ENCODE measurements at places on chromosomes 12 and 14.
A peak's percentile ranks its signal among the peaks of the same experiment; 100 is the strongest.

DNA sequence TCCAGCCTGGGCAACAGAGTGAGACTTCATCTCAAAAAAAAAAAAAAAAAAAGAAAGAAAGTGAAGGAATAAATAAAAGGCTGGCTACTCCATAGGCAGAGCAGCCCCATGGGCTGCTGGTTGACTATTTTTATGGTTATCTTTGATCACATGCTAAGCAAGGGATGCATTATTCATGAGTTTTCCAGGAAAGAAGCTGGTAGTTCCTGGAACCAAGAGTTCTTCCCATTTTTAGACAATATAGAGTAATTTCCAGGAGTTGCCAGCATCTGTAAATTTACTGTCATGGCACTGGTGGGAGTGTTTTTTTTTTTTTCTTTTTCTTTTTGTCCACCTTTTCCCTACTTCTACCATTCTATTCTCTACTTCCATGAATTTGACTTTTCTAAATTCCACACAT lies 24.2 kb downstream of the FGD4 start:
- peaks cover 32% of the 10 kb centered on the region for H3K27me3 ChIP-seq
- H3K4me1 ChIP-seq = no peaks in the 10 kb centered on the region
- H3K36me3 ChIP-seq = no peaks in the 10 kb centered on the region
- no peak for DNase-seq
- no peak overlapping the region for H3K27ac ChIP-seq

GRCh38 chr14:75717729-75718128 lies 56.7 kb downstream of the TTLL5 start:
- H3K27me3 ChIP-seq = no peaks in the 10 kb centered on the region
- DNase-seq = no peak
- H3K4me3 ChIP-seq = no peak overlapping the region
- no peaks in the 10 kb centered on the region for H3K4me1 ChIP-seq
- H3K36me3 ChIP-seq = peaks cover 55% of the 10 kb centered on the region
- H3K27ac ChIP-seq = no peak overlapping the region

DNA sequence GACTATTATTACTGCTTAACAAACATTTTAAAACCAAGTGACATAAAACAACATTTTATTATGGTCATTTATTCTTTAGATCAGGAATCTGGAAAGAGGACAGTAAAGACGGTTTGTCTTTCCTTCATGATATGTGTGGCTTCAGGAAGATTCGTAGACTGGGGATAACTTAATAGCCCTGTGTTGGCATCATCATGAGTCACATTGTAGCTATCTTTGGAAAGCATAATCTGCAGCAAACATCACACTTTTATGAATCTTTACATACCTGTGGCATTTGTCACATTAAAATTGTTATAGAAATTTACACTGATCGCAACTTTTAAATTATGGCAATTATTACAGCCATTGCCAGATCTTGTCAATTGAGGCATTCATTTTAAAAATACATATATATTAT lies 397.1 kb downstream of the NOVA1 start:
- H3K27me3 ChIP-seq = peaks cover 17% of the 10 kb centered on the region
- no peak overlapping the region for H3K27ac ChIP-seq
- no peak overlapping the region for H3K4me3 ChIP-seq
- no peaks in the 10 kb centered on the region for H3K36me3 ChIP-seq
- DNase-seq = no peak

GRCh38 chr12:124259154-124260066 lies 35.5 kb upstream of the RFLNA start:
- no peak overlapping the region for H3K4me3 ChIP-seq
- H3K27ac ChIP-seq = no peak overlapping the region
- no peaks in the 10 kb centered on the region for H3K36me3 ChIP-seq
- no peak for DNase-seq

- no peaks in the 10 kb centered on the region for H3K27me3 ChIP-seq
- peak; percentile 41 for DNase-seq
- peaks cover 9% of the 10 kb centered on the region for H3K4me1 ChIP-seq
- H3K36me3 ChIP-seq = no peaks in the 10 kb centered on the region
- H3K27ac ChIP-seq = no peak overlapping the region
- no peak overlapping the region for H3K4me3 ChIP-seq
Measured at GRCh38 chr12:51421266-51421884, 3.3 kb upstream of the SLC4A8 start.

GRCh38 chr12:111443086-111443485 lies 37.4 kb downstream of the SH2B3 start:
- H3K36me3 ChIP-seq = peaks cover 84% of the 10 kb centered on the region
- peaks cover 87% of the 10 kb centered on the region for H3K4me1 ChIP-seq
- no peak for DNase-seq
- no peak overlapping the region for H3K4me3 ChIP-seq
- peak overlapping the region; percentile 93 for H3K27ac ChIP-seq

- DNase-seq = no peak
- H3K27ac ChIP-seq = no peak overlapping the region
- no peak overlapping the region for H3K4me3 ChIP-seq
- no peaks in the 10 kb centered on the region for H3K27me3 ChIP-seq
Measured at GRCh38 chr14:27668531-27668930, 1070.7 kb upstream of the NOVA1 start.

- no peaks in the 10 kb centered on the region for H3K4me1 ChIP-seq
- H3K4me3 ChIP-seq = no peak overlapping the region
- no peaks in the 10 kb centered on the region for H3K36me3 ChIP-seq
- H3K27me3 ChIP-seq = peaks cover 14% of the 10 kb centered on the region
- no peak for DNase-seq
Measured at GRCh38 chr12:62679608-62680007, 213.0 kb downstream of the MON2 start.

DNA sequence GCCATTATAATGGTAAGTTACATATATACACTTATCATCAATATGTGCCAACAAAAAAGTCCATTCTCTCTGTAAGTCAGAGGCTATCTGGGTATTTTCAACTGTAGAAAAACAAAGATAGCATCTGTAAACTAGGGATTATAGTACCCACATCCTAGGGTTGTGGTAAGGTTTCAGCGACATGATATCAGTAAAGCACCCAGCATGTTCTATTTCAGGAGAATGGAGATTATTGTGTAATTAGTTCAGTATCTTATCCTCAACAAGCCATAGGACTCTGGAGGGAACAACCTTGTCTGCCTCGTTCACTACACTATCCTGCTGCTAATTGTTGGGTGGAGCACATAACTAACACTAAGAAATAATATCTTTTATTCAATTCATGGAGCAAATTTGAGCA lies 19.7 kb upstream of the CKAP4 start:
- no peaks in the 10 kb centered on the region for H3K27me3 ChIP-seq
- DNase-seq = no peak
- H3K4me1 ChIP-seq = peaks cover 10% of the 10 kb centered on the region
- H3K27ac ChIP-seq = no peak overlapping the region
- H3K36me3 ChIP-seq = no peaks in the 10 kb centered on the region

GRCh38 chr12:96256672-96257361 lies 62.6 kb downstream of the ELK3 start:
- peaks cover 51% of the 10 kb centered on the region for H3K36me3 ChIP-seq
- peaks cover 16% of the 10 kb centered on the region for H3K4me1 ChIP-seq
- H3K27ac ChIP-seq = no peak overlapping the region
- DNase-seq = no peak
- no peak overlapping the region for H3K4me3 ChIP-seq
- no peaks in the 10 kb centered on the region for H3K27me3 ChIP-seq

- H3K36me3 ChIP-seq = no peaks in the 10 kb centered on the region
- H3K4me1 ChIP-seq = peaks cover 5% of the 10 kb centered on the region
- no peaks in the 10 kb centered on the region for H3K27me3 ChIP-seq
Measured at GRCh38 chr12:95083938-95084337, 10.5 kb upstream of the NR2C1 start.

DNA sequence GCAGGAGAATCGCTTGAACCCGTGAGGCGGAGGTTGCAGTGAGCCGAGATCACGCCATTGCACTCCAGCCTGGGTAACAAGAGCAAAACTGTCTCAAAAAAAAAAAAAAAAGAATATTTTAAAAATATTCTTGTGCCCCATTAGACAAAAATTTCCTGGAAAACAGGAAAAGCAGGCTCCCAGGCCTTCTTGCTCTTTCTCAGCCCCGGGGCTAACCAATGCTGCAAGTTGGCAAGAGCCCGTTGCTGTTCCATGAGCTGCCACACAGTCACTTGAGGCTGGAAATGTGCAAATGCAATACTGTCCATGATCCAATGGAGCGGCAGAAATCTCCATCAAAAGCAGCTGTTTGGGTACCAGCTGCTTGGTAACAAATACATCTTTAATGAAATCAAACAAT lies 994.7 kb downstream of the VRK1 start:
- H3K4me3 ChIP-seq = no peak overlapping the region
- H3K4me1 ChIP-seq = peaks cover 8% of the 10 kb centered on the region
- H3K36me3 ChIP-seq = no peaks in the 10 kb centered on the region
- DNase-seq = no peak
- H3K27me3 ChIP-seq = no peaks in the 10 kb centered on the region

DNA sequence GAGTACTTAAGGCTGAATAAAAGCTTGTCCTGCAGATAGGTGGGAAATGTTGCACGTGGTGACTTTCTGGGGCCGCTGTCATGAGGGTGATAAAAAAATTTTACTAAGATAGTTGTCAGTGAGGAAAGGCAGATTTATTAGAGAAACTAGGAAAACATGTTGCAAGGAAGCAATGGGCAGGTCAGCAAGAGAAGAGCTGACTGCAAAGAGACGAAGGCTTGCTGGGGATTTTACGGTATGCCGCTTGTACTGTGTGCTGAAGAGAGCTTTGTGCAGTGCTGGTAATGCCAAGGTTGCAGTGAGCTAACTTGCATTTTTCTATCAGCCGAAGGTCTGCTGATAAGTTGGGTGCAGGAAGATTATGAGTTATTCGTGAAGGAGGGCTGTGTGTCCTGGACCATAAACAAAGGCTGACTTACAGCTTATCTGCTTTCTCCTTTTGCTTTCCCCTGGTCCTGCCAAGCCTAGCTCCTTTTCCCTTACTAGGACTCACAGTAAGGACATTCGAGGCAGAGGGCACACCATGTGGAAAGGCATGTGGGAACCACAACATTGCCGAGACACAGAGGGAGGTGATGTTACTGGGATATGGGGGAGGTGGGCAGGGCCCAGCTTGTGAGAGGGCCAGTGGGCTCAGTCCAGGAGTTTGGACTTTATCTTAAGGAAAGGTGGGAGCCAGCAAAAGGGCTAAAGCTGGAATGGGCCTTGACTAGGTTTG lies 7.4 kb upstream of the CCDC88C start:
- DNase-seq = no peak
- H3K27me3 ChIP-seq = no peaks in the 10 kb centered on the region
- no peaks in the 10 kb centered on the region for H3K36me3 ChIP-seq
- peaks cover 17% of the 10 kb centered on the region for H3K4me1 ChIP-seq

GRCh38 chr12:64694130-64695040 lies 64.8 kb downstream of the GNS start:
- peak overlapping the region; percentile 87 for H3K27ac ChIP-seq
- no peaks in the 10 kb centered on the region for H3K27me3 ChIP-seq
- no peak overlapping the region for H3K4me3 ChIP-seq
- peaks cover 70% of the 10 kb centered on the region for H3K36me3 ChIP-seq
- H3K4me1 ChIP-seq = peaks cover 65% of the 10 kb centered on the region
- DNase-seq = no peak

DNA sequence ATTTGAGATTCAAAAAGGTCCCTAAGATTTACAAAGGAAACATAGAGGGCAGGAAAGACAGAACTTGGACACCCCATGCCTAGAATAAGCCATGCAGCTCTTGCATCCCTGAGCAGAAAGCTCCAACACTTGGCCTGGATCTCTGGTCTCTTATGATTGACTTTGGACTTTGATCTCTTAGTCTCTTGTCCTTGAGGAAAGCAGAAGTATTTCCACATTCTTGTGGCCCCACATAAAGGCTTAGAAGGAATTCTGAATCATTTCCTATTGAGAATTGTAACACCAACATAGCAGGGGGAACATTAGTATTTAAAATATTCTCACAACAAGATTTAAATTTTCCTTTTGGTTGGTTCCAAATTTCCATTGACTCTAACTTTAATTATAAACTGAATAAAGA lies 283.7 kb upstream of the PRKD1 start:
- no peak for DNase-seq
- no peak overlapping the region for H3K4me3 ChIP-seq
- H3K36me3 ChIP-seq = no peaks in the 10 kb centered on the region
- H3K4me1 ChIP-seq = no peaks in the 10 kb centered on the region
- no peaks in the 10 kb centered on the region for H3K27me3 ChIP-seq

GRCh38 chr14:93042968-93043940 lies 72.5 kb downstream of the ITPK1 start:
- H3K27me3 ChIP-seq = no peaks in the 10 kb centered on the region
- H3K36me3 ChIP-seq = peaks cover 10% of the 10 kb centered on the region
- H3K27ac ChIP-seq = peak overlapping the region; percentile 66
- H3K4me3 ChIP-seq = no peak overlapping the region

- no peak for DNase-seq
- H3K36me3 ChIP-seq = no peaks in the 10 kb centered on the region
- H3K4me3 ChIP-seq = no peak overlapping the region
Measured at GRCh38 chr14:70018713-70019211, 139.5 kb downstream of the SMOC1 start.

DNA sequence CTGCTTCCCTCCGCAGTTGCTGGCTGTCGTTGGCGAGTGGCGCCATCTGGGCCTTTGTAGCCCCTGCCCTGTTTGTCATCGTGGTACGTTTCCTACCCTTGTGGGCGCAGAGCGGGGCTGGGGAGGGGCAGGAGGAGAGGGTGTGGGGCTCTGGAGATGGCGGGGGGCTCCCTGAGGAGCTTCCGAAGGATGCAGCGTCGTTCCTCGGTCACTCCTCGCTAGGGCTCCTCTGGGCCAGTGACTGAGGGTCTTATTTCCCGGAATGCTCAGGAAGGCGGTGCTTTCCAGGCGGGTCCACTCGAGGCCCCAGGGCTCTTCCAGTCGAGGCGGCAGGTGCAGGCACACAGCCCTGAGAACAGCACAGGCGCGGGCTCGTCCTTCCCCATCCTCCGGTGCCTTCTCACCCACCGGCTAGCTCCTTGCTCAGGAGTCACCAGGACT lies 167.1 kb downstream of the ADGRD1 start:
- no peaks in the 10 kb centered on the region for H3K36me3 ChIP-seq
- no peak overlapping the region for H3K27ac ChIP-seq
- no peaks in the 10 kb centered on the region for H3K4me1 ChIP-seq
- peaks cover 3% of the 10 kb centered on the region for H3K27me3 ChIP-seq

DNA sequence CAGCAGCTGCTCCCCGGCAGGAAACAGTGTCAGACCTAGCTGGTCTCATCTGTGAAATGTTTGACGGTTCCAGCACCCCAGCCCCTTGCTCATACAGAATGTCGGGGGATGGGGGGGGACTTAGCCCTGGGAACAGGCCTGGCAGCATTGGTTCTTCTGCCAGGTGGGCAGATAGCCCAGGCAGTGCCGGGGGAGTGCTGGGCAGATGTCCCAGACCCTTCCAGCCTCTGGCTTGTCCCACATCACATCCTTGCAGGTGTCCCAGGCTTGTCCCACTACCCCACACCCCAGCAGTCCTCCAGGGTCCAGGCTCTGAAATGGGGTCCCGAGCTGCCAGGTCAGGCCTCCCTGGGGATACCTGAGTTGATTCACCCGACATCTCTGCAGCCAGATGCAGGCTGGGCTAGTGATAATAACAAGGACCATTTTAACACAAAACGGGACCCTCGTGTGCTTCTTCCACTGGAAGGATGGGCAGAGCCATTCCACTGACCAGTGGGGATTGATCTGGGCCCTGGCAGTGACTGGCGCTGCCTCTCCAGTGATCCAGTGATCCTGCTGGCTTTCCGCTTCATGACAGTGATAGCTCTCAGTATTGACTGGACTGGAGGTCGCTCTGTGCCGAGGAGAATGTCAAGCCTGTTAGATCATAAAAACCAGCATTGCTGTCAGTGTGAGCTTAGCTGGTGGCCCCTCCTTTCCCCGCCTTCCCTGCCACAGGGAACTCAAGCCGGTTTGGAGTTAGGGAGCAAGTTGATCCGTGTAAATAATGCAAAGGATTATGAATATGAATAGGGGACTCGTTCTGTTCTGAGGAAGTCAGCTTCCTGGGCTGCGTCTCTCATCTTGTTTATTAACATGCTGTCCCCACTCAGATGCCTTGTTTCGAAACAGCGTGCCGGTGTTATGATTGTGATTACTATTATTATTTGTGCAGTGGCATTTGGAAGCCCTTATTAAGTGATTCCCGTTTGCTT lies 180.6 kb downstream of the AACS start:
- H3K27me3 ChIP-seq = peaks cover 28% of the 10 kb centered on the region
- no peaks in the 10 kb centered on the region for H3K4me1 ChIP-seq
- DNase-seq = no peak
